ENCODE measurements at places on chromosomes 1 and 21.
A peak's percentile ranks its signal among the peaks of the same experiment; 100 is the strongest.

DNA sequence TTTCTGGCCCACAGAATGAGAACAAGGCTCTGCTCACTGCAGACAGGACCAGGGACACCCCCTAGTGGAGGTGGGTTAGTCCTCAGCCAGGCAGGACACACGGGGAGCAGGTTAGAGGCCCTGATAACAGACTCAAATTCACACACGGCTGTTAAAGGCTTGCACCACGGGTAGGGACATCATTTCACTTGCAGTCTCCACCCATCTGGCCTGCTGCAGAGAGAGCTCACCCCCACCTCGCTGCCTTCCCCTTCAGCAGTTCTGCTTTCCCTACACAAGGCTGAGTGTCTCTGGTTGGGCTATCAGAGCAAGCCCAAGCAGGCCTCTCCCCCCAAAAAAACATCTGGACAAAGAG is 20.6 kb downstream of the MEF2D start:
- DNase-seq = peak; percentile 58

DNA sequence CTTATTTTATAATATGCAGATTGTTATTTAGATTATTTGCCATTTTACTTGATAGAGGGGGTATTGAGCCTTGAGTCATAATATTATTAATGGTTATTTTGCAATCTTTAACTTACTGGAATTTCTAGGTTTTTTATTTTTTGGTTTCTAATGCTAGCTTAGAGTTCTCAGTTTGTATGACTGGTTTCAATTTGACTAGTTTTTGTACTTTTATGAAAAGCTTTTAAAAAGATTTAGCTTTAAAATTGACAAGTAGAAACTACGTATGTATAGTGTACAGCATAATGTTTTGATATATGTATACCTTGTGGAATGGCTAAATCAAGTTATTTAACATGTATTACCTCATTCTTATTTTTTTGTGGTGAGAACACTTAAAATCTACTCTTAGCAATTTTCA is 41.5 kb downstream of the CEP350 start:
- no peak for DNase-seq

GRCh38 chr1:149885339-149886120 is 13.8 kb upstream of the BOLA1 start:
- peak; percentile 97 for DNase-seq

DNA sequence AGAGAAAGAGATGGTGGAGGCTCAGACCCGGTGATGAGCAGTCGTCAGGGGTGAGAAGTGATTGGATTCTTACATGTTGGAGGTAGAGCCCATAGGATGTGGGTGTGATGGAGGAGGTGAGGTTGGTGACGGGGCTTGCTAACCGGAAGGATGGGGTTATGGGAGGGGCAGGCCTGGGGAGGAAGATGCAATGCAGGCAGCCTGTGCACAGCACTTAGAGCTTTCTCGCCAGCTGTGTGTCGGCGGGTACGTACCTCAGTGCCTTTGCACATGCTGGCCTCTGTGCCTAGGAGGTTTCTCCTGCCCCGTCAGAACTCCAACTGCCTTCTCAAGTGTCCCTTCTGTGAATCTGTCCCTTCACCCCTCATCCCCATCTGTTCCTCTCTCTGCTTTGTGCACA is 2.9 kb upstream of the BSND start:
- no peak for DNase-seq

DNA sequence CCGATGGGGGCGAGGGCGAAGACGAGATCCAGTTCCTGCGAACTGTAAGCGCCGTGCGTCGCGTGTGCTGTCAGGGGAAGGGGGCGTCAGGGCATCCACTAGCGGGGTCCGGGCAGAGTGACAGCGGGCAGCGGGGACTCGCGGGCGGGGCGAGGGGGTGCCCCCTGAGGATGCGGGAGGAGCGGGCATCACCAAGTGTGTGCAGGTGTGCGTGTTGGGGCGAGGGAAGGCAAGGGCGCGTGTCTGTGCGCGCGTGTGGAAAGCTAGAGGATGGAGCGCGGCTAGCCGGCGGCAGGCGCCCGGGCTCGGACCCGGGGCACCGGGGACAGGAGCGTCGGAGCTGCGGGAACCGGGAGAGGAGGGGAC is 525 bp downstream of the RYR2 start:
- no peak for DNase-seq

- DNase-seq = no peak
Measured at GRCh38 chr1:169107603-169108208, 1.2 kb downstream of the ATP1B1 start.

- DNase-seq = no peak
Measured at GRCh38 chr1:246572785-246573184, 6.5 kb downstream of the CNST start.

GRCh38 chr1:150109586-150109985 is 40.1 kb upstream of the PLEKHO1 start:
- no peak for DNase-seq

GRCh38 chr1:93880731-93881130 is 1.7 kb upstream of the DNTTIP2 start:
- no peak for DNase-seq

GRCh38 chr1:211371406-211372105 is 44.9 kb downstream of the TRAF5 start:
- DNase-seq = no peak

- DNase-seq = no peak
Measured at GRCh38 chr1:182367926-182368325, 23.7 kb downstream of the GLUL start.

- DNase-seq = no peak
Measured at GRCh38 chr1:19884312-19884711, 2.1 kb downstream of the OTUD3 start.

GRCh38 chr1:53896635-53897229 is 2.7 kb downstream of the DIO1 start:
- DNase-seq = no peak

- no peak for DNase-seq
Measured at GRCh38 chr1:64653466-64653865, 91.4 kb upstream of the RAVER2 start.

GRCh38 chr1:244384066-244384465 is 67.6 kb downstream of the ADSS2 start:
- no peak for DNase-seq

- DNase-seq = peak; percentile 90
Measured at GRCh38 chr1:204623365-204623893, 62.1 kb downstream of the LRRN2 start.

GRCh38 chr1:90045853-90046563 is 51.1 kb downstream of the ZNF326 start:
- DNase-seq = no peak

DNA sequence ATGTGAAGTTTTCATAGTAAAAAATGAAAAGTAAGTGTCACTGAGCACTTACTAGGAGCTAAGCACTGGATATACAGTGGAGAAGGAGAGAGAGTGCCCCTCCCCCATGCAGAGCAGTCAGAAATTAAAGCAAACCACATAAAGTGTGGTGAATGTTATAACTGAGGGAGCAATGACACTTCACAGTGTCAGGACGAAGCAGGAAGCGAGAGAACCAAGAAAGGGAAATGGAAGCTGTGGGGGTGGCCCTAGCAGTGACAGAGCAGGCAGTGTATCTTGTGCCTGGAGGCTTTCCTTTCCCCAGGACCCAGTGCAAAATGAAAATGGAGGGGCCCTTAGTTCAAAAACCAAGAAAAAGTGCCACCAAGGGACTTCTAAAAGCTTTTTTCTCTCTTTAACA is 21.5 kb upstream of the RCAN3 start:
- peak; percentile 46 for DNase-seq

- DNase-seq = peak; percentile 98
Measured at GRCh38 chr1:155609515-155610256, at the start of gene MSTO1. TSS of gene MSTO1 (plus strand) at chr1:155610218. CDS start at chr1:155610249, 31 bp downstream.

DNA sequence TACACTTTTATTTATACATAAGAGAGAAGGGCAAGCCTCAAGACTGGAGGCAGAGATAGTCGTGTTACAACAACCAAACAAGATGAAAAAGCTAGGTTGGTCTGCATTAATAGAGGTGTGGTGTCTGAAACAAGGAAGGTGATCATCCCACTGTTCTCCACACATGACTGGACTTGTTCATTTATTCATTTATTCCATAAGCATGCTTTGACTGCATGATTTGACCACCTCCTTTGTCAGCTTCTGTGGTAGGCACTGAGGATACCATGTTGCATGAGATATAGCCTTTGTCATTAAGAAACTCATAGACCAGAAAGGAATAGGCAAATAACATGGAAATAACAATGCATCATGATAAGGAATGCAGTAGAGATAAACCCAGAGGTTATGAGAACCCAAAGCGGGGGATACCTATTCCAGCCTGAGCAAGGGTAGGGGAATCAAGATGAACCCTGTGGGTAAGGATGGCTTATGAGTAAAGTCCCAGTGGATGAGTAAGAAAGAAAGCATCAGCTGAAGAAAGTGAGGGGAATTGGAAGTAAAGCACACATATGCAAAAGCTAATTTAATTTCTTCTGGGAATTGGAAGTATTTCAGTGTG is 173.7 kb upstream of the FGGY start:
- no peak for DNase-seq

- no peak for DNase-seq
Measured at GRCh38 chr1:242456726-242457269, 67.7 kb downstream of the PLD5 start.

DNA sequence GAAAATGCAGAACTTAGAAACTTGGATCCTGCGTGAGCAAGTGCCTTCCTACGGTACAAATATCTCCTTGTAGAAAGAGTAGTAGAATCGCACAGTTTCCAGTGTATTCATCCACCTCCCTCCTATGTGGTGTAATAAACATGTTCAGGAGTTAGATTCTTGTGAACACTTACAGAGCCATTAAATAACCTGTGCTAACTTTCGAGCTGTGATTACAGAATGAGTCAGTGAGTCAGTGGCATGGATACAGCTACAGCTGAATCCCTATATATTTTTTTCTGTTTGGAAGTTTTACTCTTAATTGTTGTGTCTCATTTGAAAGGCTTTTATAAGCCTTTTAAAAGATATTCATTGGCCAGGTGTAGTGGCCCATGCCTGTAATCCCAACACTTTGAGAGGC is 148.7 kb downstream of the EDEM3 start:
- no peak for DNase-seq

- DNase-seq = no peak
Measured at GRCh38 chr1:225999912-226000337, 782 bp upstream of the SDE2 start.

- no peak for DNase-seq
Measured at GRCh38 chr1:185017966-185018365, 27.4 kb upstream of the RNF2 start.

GRCh38 chr1:70003211-70003908 is 202.0 kb downstream of the LRRC40 start:
- no peak for DNase-seq

GRCh38 chr21:33339918-33340317 is 15.1 kb downstream of the IFNAR1 start:
- DNase-seq = no peak

- no peak for DNase-seq
Measured at GRCh38 chr1:38500891-38501290, 358.7 kb downstream of the RRAGC start.

DNA sequence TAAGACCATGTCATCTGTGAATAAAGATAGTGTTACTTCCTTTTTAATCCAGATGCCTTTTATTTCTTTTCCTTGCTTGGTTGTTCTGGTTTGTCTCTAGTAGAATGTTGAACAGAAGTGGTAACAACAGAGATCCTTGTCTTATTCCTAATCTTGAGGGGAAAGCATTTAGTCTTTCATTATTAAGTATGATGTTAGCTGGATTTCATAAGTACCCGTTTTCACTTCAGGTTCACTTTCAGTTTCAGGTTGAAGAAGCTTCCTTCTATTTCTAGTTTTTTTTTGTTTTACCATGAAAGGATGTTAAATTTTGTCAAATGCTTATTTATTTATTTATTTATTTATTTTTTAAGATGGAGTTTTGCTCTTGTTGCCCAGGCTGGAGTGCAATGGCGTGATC is 22.3 kb upstream of the AGPAT3 start:
- DNase-seq = no peak

DNA sequence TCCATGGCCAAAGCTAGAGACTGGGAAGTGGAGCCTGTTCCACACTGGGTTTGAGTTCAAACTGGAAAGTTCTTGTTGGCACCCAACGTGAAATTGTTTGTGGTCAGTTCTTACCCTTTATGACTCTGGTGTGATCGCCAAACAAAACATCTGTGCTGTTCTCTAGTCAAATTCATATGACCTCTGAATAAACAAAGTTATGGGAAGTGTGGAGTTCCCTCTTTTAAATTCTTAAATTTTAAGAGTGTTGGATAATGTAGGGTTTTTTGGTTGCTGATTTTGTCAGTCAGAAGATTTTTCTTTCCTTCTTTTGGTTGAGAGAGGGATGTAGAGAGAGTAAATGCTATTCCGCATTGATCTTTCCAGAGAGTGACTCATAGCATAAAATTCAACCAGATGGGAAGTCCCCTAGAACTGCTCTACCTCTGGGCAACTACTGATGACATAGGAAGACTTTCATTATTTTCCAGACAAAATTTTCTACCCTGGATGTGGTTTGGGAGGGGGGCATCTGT is 36.4 kb downstream of the CHML start:
- no peak for DNase-seq

GRCh38 chr1:37400466-37401225 is 73.7 kb upstream of the ZC3H12A start:
- no peak for DNase-seq

GRCh38 chr1:176693697-176694329 is 230.8 kb downstream of the PAPPA2 start:
- no peak for DNase-seq

DNA sequence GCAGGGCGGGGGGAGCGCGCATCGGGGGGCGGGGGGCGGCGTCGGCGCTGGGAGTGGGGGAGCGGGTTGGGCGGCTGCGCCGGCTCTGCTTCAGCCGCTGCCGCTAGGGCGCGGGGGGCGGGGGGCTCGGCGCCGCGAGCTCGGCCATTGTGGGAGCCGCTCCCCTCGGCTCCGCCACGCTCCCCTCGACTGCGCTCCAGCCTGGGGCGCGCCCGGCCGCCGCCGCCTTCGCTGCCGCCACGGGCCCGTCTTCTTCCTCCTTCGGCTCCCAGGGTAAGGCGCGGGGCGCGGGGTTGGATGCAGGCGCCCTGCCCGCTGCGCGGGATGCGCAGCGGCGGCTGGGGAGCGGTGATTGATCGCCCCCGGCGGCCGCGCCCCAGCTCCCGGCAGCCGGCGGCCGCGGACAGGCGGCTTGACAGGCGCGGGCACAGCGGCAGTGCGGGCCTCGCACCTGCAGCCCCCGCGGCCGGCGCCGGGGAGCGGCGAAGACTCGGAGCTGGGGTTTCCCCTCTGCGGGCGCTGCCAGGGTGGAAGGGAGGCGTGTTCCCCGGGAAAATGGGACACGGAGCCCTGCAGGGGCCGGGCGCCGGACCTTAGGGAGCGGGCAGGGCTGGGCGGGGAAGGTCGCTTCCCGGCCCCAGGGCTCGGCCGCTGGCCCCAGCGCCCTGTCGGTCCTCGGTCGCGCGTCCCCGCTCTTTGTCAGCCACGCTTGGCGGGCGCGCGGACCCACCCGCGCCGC is 55.3 kb downstream of the NDUFS5 start:
- peak; percentile 85 for DNase-seq

DNA sequence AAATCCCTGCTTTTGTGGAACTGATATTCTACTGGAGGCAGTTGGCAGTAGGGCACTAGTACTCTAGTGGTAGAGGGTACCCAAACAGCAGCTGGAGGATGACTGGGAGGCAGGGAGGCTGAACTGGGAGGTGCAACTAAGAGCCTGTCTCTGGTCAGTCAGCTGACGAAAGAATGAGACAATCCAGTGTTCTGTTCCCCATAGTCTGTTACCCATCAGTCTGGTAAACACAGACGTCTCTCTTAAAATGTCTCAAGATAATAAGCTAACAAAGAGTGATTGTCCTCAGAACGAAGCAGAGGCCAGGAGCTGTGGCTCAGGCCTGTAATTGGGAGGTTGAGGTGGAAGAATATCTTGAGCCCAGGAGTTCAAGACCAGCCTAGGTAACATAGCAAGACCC is 30.4 kb downstream of the TFAP2E start:
- DNase-seq = no peak

Measured in posterior vena cava (tissue), 2 donors.